ENCODE measurements at places on chromosomes 1 and 21.

DNA sequence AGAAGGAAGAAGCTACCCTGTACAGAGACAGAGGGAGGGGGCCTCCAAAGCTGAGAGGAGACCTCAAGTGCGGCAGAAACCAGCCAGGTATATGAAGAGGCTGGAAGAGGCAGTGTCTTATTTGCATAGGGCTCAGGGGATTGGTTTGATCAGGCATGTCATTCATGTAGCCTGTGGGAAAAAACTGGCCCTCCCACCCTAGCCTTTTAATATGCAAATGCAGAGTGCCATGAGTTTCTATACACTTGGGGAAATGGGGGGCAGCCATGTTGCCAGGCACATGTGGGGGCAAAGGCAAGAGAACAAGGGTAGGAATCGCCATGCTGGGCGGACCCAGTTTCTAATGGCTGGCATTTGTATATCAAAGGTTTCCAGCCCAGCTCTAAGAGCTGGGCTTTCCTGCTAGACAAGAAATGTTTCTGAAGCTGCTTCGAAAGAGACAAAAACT, 172.7 kb downstream of the RASAL2 start:
- no peak for DNase-seq

GRCh38 chr1:223645903-223646302, 19.6 kb downstream of the CAPN8 start:
- DNase-seq, result no peak

DNA sequence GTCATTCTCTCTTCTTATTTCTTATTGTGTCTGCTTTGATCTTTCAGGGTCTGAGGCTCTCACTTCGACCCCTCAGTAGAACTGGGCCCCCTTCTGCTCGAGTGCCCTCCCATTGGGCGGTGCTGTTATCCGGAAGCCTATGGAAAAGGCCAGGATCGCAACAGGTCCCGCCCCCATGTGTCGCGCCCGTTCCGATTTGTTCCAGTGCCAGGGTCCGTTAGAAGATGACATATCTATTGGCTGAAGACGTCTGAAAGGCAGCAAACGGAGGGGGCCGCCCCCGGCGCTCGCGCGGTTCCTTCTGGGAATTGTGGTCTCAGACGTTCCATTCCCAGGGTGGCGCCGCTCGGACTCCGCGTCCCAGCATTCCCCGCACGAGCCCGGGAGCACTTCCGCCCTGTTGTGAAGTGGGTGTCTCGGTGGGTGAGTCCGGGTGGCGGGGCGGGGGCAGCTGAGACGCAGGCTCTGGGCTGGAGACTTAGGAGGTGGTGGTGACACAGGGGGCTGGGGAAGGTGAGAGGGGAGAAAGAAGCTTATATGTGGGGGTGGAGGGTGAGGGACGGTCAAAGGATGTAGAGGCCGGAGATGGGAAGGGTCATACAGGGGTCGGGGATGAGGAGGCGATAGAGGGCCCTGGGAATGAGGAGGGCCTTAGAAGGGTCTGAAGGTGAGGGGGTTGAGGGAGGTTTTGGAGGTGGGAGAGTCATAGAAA, at the start of gene ZSCAN20:
TSS of gene ZSCAN20 (plus strand) at position 377 of the 712 bp plus-strand sequence. CDS start 6,644 bp downstream, outside the sequence.
- DNase-seq, result peak; percentile 99

- DNase-seq, result no peak
Measured at GRCh38 chr21:45297329-45297728, 9.6 kb upstream of the POFUT2 start.
